ENCODE measurements at places on chromosomes 1 and 21. TPM values are rescaled to one million over a fixed set of nuclear protein-coding genes. Genes with fewer than 3 reads are reported as not detected.

- no peak for DNase-seq
Observed at GRCh38 chr1:228149406-228150119, at the start of gene GJC2. TSS of gene GJC2 (plus strand) at chr1:228149930. CDS start at chr1:228157759, 7,829 bp downstream.

PMF1 gene
- 97.2 TPM for total RNA-seq

AMY1B gene
- not detected for total RNA-seq

DNA sequence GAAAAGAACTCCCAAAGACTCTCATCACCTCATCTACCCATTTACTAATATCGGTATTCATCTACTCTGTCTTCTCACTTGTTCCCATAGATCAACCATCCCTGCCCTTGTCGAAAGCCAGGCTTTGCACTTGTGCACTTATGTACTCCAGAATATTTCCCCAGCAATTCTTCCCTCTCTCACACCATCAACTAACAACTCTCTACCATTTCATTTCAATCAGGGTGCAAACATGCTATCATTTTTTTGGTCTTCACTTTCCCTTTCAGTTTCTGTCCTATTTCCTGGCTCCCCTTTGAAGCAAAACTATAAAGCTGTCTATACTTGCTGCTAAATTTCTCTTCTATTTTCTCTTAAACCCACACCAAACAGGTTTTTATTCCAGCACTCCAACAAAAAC is 6.7 kb downstream of the C1orf105 start:
- DNase-seq, result no peak

KIF14 gene
- 17.8 TPM for total RNA-seq

- DNase-seq, result no peak
Observed at GRCh38 chr21:36117286-36117741, 17.6 kb upstream of the CBR3 start.

GRCh38 chr21:29224006-29224405 is 74.7 kb upstream of the BACH1 start:
- no peak for DNase-seq
